ENCODE measurements at places on chromosomes 1 and 21.
A peak's percentile ranks its signal among the peaks of the same experiment; 100 is the strongest.

DNA sequence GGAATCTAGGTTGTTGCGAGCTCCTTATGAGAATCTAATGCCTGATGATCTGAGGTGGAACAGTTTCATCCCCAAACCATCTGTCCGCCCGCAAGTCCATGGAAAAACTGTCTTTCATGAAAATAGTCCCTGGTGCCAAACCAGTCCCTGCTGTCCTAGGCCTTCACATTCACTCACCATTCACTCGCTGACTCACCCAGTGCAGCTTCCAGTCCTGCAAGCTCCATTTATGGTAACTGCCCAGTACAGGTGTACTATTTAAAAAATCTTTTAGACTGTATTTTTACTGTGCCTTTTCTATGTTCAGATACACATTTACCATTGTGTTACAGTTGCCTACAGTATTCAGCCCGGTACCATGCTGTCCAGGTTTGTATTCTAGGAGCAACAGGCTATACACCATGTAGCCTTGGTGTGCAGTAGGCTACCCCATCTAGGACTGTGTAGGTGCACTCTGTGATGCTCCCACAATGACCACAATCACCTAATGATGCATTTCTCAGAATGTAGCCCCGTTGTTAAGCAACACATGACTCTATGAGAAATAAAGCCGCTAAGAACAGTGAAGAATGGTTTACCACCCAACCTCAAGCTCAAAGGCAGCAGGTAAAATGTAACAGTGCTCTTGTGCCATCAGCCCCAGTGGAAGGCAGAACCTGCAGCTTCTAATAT, 2.4 kb downstream of the ECHDC2 start:
- no peak for DNase-seq

DNA sequence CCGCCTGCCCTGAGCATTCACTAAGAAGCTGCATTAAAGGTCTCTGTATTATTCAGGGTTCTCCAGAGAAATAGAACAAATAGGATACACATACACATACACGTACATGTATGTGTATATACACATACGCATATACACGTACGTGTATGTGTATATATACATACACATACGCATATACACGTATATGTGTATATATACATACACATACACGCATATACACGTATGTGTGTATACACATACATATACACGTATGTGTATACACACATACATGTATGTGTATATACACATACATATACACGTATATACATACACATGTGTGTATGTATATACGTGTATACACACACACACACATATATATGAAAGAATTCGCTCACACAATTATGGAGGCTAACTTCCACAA, 108.9 kb upstream of the BARHL2 start:
- no peak for DNase-seq

GRCh38 chr1:6777813-6778212, 7.4 kb upstream of the CAMTA1 start:
- DNase-seq = no peak

DNA sequence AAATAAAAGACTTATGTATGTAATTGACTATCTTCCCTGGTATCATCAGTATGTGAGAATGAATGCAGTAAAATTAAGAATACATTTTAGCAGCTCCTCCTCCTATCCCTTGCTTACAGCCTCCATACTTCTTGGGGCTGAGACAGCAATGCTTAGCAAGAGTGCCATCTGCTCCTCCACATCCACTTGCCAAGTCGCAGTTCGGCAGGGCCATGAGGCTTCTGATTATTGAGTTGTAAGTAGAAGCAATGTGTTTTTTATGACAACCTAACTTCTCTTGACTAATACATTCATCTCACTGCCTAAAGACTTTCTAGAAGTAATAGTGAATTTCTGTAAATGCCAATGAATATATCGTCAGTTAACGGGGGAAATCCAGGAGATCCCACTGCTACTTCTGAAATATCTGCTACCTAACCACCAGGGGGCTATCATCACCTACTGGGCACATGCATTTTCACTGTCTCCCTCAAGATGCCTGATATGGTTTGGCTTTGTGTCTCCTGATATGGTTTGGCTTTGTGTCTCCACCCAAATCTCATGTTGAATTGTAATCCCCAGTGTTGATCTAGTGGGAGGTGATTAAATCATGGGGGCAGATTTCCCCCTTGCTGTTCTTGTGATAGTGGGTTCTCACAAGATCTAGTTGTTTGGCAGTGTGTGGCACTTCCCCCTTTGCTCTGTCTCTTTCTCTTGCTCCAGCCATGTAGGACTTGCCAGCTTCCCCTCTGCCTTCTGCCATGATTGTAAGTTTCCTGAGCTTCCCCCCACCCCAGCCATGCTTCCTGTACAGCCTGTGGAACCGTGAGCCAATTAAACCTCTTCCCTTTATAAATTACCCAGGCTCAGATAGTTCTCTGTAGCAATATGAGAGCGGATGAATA, 59.6 kb downstream of the EXTL2 start:
- DNase-seq = no peak

GRCh38 chr1:232589111-232589811, 40.7 kb downstream of the SIPA1L2 start:
- no peak for DNase-seq

GRCh38 chr1:10161541-10162290, 48.7 kb upstream of the KIF1B start:
- DNase-seq = no peak

- no peak for DNase-seq
Measured at GRCh38 chr1:233443040-233443760, 115.7 kb downstream of the MAP3K21 start.

DNA sequence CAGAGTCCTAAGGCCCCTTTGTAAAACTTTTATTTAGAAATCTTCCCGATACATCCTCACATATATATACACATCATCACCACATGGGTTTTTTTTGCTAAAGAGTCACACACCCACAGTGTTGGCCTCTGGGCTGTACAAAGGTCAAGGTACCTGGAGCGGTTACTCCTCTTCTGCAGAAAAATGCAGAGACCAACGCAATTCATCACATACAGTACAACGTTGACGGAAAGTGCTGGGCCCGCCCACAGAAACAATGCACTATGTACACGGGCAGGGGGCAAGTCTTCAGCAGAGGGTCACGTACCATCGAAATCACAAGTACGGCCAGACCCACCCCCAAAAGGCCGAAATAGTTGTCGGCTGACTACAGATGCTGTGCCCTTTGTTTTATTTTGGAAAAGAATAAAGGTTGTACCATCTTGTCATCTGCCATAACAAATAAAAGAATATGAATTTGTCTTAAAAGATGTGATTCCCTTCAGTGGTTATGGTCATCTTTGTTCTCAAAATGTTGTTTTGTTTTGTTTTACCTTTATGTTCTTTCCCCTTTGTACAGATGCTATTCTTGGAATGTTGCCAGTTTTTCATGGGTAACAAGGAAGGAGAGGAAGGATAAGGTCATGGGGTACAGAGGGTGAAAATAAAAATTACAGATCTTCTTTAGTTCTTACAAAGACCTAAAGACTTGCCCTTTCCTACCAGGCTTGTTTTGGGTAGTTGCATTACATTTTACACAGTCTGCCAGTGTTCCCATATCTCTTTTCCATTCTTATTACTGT, 15.6 kb downstream of the TAL1 start:
- DNase-seq = no peak

- DNase-seq = no peak
Measured at GRCh38 chr1:108141621-108142020, 58.5 kb downstream of the SLC25A24 start.

DNA sequence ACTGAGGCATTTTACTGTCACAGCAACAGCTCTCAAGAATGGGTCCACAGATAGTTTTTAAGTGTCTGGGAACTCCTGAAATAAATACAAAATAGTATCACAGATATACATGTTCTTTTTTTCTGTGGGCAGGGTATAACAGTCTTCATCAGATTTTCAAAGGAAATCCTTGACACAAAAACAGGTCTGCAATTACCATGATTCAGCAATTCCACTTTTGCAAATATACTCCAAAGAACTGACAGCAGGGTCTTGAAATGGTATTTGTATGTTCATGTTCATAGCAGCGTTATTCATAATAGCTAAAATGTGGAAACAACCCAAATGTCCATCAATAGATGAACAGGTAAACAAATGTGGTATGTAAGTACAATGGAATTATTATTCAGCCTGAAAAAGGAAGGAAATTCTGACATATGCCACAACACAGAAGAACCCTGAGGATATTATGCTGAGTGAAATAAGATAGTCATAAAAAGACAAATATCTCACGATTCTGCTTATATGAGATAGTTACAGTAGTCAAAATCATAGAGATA, 85.0 kb downstream of the EPS15 start:
- no peak for DNase-seq

- DNase-seq = no peak
Measured at GRCh38 chr1:84412316-84412942, 14.1 kb downstream of the DNASE2B start.

DNA sequence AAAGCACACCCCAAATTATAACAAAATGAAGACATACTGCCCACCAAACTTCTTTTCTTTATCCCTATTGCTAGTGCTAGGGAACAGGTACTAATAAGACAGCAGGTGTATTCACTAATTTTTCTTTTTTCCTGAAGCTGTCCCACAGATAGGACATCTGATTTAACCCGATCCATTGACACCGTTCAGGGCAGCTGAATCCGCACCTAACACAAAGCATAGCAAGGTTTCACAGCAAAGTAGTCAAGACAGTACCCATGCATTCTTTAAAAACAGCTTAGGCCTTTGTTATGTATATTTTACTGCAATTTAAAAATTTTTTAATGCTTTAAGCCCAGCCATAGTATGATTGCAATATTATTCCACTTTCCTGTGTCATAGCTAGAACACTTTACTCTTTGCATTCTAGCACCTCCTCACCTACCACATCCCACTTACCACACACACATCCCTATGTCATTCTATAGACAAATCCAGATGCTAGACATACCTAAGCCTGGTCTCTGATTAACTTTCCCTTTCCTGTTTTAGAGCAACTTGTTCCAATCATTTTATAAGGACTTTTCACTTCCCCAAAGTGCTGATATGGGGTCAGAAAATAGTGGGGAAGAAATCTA, 40.4 kb downstream of the GATAD2B start:
- no peak for DNase-seq

GRCh38 chr1:91685994-91686393, 185.3 kb downstream of the CDC7 start:
- no peak for DNase-seq

DNA sequence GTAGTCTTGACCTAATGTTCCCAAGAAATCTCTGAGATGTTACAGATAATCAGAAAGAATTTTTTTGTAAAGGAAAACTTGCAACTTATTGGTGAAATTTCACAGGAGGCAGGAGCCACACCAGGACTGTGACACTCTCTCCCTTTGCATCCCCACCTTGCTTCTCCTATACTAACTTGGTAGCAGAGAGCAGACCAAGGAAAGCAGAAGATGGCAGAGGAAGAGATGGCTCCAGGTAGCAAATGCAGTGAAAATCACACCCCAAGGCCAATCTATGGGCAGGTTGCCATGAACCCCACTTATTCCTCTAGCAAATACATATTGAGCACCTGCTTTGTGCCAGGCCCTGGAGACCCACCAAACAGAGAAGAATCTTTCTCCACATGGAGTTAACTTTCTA, 303.4 kb upstream of the C1orf174 start:
- DNase-seq = no peak

- DNase-seq = no peak
Measured at GRCh38 chr1:54299037-54299436, 99.1 kb downstream of the MRPL37 start.

GRCh38 chr1:47241114-47242113, 9.4 kb upstream of the TAL1 start:
- no peak for DNase-seq

DNA sequence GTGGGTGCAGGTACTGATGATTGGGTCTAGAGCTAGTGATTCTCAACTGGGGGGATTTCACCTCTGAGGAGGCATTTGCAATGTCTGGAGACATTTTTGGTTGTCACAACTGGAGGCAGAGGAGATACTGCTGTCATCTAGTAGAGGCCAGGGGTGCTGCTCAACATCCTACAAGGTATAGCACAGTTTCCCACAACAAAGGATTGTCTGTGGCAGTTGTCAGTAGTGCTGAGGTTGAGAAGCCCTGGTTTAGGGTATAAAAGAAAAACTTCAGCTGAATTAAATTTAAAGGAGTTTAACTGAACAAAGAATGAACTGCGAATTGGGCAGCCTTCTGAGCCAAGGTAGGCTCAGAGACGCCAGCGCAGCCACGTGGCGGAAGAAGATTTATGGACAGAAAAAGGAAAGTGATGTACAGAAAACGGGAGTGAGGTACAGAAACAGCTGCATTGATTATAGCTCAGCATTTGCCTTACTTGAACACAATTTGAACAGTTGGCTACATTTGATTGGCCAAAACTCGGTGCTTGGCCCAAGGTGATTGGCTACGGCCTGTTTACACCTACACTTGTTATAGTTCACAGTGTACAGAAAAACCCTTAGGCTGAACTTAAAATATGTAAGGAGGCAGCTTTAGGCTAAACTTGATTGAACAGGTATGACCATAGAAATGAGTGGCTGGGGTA, 40.4 kb downstream of the MPZL1 start:
- DNase-seq = peak; percentile 46

- no peak for DNase-seq
Measured at GRCh38 chr1:87805666-87806378, 477.1 kb downstream of the LMO4 start.

DNA sequence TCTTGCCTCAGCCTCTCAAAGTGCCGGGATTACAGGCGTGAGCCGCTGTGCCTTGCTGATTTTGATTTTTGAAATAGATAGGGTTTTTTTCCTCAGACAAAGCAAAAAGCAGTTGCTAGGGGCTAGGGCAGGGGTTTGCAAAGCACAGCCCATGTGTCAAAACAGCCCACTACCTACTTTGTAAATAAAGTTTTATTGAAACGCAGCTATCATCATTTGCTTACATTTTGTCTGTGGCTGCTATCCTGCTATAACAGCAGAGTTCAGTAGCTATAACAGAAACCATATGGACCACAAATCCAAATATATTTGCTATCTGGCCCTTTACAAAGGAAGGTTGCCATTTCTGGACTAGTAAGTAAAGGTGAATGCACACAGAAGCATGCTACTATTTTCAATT, 44.8 kb downstream of the NUF2 start:
- DNase-seq = no peak

- no peak for DNase-seq
Measured at GRCh38 chr1:99456536-99456935, 189.4 kb upstream of the PALMD start.

- no peak for DNase-seq
Measured at GRCh38 chr1:100835866-100836842, 58.5 kb downstream of the EXTL2 start.

DNA sequence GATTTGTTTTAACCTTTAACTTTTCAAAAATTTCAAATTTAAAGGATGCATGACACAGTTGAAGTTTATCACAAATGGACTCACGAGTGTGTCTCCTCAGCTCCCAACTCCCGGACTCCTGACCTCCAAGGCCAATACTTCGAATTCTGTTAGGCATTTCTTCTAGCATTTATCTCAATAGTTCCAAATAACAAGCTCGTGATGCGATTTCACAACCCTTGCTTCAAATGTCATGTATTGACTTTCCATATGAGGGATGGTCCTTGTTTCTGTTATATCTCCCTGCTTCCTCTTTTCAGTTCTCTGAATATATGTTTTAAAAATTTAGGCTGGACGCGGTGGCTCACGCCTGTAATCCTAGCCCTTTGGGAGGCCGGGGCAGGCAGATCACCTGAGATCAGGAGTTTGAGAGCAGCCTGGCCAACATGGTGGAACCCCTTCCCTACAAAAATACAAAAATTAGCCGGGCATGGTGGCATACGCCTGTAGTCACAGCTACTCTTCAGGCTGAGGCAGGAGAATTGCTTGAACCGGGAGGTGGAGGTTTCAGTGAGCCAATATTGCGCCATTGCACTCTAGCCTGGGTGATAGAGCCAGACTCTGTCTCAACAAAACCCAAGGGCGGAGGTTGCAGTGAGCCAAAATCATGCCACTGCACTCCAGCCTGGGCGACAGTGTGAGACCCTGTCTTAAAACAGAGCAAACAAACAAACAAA, 52.0 kb upstream of the TINAGL1 start:
- DNase-seq = no peak
